ENCODE measurements at places on chromosomes 11 and 22. TPM values are rescaled to one million over a fixed set of nuclear protein-coding genes. Genes with fewer than 3 reads are reported as not detected.
A peak's percentile ranks its signal among the peaks of the same experiment; 100 is the strongest.

GRCh38 chr11:62953811-62954210 is 31.0 kb downstream of the SLC22A6 start:
- H3K36me3 ChIP-seq, result no peaks in the 10 kb centered on the region
- peaks cover 2% of the 10 kb centered on the region for H3K4me1 ChIP-seq
- no peak overlapping the region for H3K4me3 ChIP-seq
- peaks cover 6% of the 10 kb centered on the region for H3K27me3 ChIP-seq
- no peak for DNase-seq
- no peak overlapping the region for H3K27ac ChIP-seq

GRCh38 chr11:7019500-7020182 is 505 bp downstream of the ZNF214 start:
- H3K27me3 ChIP-seq, result peaks cover 45% of the 10 kb centered on the region
- peaks cover 6% of the 10 kb centered on the region for H3K4me1 ChIP-seq
- no peak for DNase-seq
- H3K36me3 ChIP-seq, result no peaks in the 10 kb centered on the region
- H3K4me3 ChIP-seq, result peak overlapping the region; percentile 57

DNA sequence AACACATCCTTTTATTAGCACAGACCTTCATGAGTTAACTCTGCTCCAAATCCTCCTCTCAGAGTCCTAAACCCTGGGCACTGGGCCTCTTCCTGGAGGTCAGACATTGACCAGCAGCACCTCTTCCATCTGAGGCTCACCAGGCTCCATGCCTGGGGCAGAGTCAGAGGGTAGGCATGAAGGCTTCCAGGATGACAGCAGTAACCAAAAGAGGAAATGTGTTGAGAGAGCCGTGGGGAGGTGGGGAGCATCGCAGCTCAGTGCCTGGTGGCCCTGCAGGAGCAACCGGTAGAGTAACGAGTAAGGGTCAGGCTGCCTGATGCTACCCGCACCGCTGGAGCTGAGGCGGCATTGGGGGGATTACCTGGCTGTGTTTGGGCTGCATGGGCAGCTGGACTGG is 9.4 kb upstream of the NAV2 start:
- H3K36me3 ChIP-seq, result no peaks in the 10 kb centered on the region
- peaks cover 15% of the 10 kb centered on the region for H3K27me3 ChIP-seq
- no peak for DNase-seq
- no peak overlapping the region for H3K27ac ChIP-seq
- H3K4me1 ChIP-seq, result peaks cover 4% of the 10 kb centered on the region
- H3K4me3 ChIP-seq, result no peak overlapping the region

DNA sequence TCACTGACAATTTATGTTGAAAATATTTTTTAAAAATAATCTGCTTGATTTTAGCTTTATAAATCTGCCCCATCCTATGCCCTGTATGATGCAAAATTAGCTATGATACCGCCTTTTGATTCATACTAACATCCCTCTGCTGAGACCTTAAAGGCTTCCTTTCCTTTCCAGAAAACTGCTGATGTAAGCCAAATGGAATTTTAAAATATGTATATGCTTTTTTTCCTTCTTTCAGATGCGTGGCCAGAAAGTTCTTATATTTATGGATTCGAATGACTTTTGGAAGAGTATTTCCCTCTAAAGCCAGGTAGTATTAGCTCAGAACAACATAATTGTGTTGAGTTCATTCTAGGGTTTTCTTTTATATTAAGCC is 34.5 kb downstream of the SFI1 start:
- H3K4me3 ChIP-seq, result no peak overlapping the region
- no peak for DNase-seq
- H3K36me3 ChIP-seq, result peaks cover 64% of the 10 kb centered on the region
- H3K27me3 ChIP-seq, result no peaks in the 10 kb centered on the region

DNA sequence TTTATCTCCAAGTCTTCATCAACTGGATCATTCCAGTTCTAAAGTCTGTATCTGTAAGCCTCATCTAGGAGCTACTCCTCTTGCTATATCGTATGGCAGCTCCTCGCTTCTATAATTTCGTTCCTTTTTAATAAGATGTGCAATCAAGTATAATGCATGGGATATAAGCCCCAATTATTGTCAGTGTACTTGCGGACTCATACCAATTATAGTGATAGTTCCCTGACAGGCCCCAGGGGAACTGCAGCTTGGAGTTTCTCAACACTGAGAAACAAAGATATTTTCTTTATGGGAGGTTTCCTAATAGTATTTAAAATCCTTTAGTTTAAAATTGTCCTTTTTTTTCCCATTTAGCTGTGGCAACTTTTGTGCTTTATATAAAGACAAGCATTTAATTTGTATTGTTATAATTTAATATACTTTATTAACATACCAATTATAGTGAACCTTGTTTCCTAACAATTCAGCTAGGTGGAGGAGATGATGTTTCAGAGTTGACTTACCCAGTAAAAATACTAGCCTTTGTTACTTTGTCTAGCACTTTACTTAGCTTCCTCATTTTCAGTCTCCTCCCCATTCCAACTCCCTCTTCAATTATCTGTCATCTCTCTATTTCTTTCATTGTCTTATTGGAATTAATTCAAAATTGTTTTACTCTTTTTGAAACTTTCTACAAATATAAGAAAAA is 25.3 kb upstream of the DDX17 start:
- H3K4me3 ChIP-seq, result peak overlapping the region; percentile 66
- H3K27ac ChIP-seq, result peak overlapping the region; percentile 90

- no peak overlapping the region for H3K27ac ChIP-seq
- no peaks in the 10 kb centered on the region for H3K27me3 ChIP-seq
- H3K36me3 ChIP-seq, result no peaks in the 10 kb centered on the region
- H3K4me1 ChIP-seq, result no peaks in the 10 kb centered on the region
- H3K4me3 ChIP-seq, result no peak overlapping the region
- DNase-seq, result no peak
These were observed 582.2 kb downstream of the DLG2 start for GRCh38 chr11:85044911-85045310.

- no peaks in the 10 kb centered on the region for H3K27me3 ChIP-seq
- DNase-seq, result no peak
- H3K36me3 ChIP-seq, result no peaks in the 10 kb centered on the region
- H3K4me1 ChIP-seq, result peaks cover 6% of the 10 kb centered on the region
- no peak overlapping the region for H3K27ac ChIP-seq
- no peak overlapping the region for H3K4me3 ChIP-seq
These were observed 33.9 kb downstream of the FLRT1 start for GRCh38 chr11:64069401-64070313.

GRCh38 chr22:23514322-23515038 is 65.6 kb downstream of the IGLL1 start:
- no peaks in the 10 kb centered on the region for H3K36me3 ChIP-seq
- no peak overlapping the region for H3K27ac ChIP-seq
- H3K4me3 ChIP-seq, result no peak overlapping the region
- H3K27me3 ChIP-seq, result peaks cover 6% of the 10 kb centered on the region
- H3K4me1 ChIP-seq, result no peaks in the 10 kb centered on the region

GRCh38 chr22:39910876-39911613 is 10.2 kb downstream of the GRAP2 start:
- peaks cover 83% of the 10 kb centered on the region for H3K4me1 ChIP-seq
- H3K27me3 ChIP-seq, result no peaks in the 10 kb centered on the region
- no peak for DNase-seq
- peak overlapping the region; percentile 66 for H3K4me3 ChIP-seq
- peak overlapping the region; percentile 98 for H3K27ac ChIP-seq

DNA sequence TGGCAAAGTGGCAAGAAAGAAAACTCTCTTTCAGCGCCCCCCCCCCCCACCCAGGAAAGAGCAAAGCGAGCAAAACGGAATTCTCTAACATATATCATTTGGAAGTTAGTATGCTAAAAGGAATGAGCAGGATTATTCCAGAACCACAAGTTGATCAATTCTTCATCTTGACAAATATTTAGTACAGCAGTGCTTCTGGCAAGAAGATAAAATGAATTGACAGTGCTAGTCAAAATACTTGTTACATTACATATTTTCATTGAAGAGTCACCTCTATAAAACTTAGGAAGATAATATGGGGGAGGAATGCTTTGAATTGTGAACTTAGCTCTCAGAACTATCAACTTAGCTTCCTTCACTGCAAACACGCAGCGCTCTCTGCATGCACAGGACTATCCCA is 377.4 kb downstream of the DYNC2H1 start:
- no peak overlapping the region for H3K4me3 ChIP-seq
- peaks cover 12% of the 10 kb centered on the region for H3K4me1 ChIP-seq
- no peaks in the 10 kb centered on the region for H3K36me3 ChIP-seq
- no peak overlapping the region for H3K27ac ChIP-seq
- no peak for DNase-seq

- peak; percentile 50 for DNase-seq
- peaks cover 82% of the 10 kb centered on the region for H3K36me3 ChIP-seq
- peak overlapping the region; percentile 81 for H3K27ac ChIP-seq
- peaks cover 73% of the 10 kb centered on the region for H3K4me1 ChIP-seq
These were observed 15.5 kb downstream of the DGCR8 start for GRCh38 chr22:20095521-20095920.

DNA sequence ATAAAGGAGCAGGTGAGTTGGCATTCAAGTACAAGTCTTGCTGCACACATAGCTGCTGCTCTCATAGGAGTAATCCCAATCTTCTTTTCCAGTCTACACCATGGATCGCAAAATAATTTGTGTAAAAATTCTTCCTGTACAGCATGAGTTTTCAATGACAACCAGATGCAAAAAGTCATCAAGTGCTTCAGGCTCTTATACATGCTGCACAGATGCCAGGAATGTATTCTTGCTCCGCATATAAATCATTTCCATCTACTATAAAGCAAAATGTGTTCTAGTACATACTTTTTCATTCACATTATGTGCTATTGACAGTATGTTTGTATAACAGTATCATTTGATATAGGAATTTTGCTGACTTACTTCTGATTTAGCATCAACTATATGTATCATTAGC is 35.4 kb downstream of the NXPE2 start:
- no peak overlapping the region for H3K27ac ChIP-seq
- H3K4me1 ChIP-seq, result no peaks in the 10 kb centered on the region
- peaks cover 4% of the 10 kb centered on the region for H3K27me3 ChIP-seq

- H3K4me1 ChIP-seq, result peaks cover 21% of the 10 kb centered on the region
- H3K27ac ChIP-seq, result no peak overlapping the region
- H3K4me3 ChIP-seq, result peak overlapping the region; percentile 85
These were observed 2.1 kb downstream of the LRP5 start for GRCh38 chr11:68314203-68315170.

DNA sequence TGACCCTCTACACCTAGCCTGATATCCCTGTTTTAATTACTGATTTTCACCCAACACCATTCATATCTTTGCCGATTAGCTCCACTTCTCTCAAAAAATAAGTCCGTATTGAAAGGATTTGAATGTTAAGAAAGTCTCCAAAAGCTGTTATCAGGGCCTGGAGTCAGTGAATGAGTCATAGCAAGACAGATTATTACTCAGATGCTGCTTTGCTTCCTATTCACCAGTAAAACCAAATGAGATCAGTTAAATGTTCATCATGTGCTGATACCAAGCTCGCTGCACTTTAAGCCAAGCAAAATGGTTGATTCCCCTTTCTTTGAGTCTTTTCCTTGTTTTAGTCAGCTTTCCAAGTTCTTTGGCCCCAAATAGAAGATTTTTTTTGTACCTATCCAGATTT is 228.4 kb downstream of the FAT3 start:
- H3K36me3 ChIP-seq, result no peaks in the 10 kb centered on the region
- no peak overlapping the region for H3K27ac ChIP-seq
- no peak overlapping the region for H3K4me3 ChIP-seq
- no peak for DNase-seq
- H3K4me1 ChIP-seq, result no peaks in the 10 kb centered on the region
- peaks cover 3% of the 10 kb centered on the region for H3K27me3 ChIP-seq

DNA sequence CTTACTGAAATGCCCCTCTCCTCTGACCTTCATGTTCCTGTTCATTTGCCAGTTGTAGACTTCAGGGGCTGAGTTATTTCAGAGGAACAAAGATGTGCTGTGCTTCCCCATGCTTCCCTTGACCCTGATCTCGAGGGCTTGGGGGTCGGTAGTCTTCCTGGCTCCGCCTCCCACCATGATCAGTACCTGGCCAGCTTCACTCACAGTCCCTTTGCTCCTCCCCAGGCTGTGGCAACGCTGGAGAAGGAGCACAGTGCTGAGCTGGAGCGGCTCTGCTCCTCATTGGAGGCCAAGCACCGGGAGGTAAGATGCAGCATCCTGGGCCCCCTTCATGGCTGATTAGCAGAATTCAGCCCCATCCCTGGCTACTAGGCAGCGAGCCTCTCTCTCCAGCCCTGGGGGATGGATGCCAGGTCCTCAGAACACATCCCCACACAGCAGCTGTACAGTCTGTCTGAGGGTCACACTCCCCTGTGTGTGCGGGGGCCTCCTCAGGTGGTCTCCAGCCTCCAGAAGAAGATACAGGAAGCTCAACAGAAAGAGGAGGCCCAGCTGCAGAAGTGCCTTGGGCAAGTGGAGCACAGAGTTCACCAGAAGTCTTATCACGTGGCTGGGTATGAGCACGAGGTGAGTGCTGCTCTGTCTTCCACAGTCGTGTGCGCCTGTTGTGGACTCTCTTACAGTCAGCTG is 64.5 kb downstream of the CEP164 start:
- H3K4me3 ChIP-seq, result no peak overlapping the region
- H3K27me3 ChIP-seq, result no peaks in the 10 kb centered on the region
- DNase-seq, result no peak
- no peaks in the 10 kb centered on the region for H3K4me1 ChIP-seq
- H3K36me3 ChIP-seq, result peaks cover 38% of the 10 kb centered on the region

DNA sequence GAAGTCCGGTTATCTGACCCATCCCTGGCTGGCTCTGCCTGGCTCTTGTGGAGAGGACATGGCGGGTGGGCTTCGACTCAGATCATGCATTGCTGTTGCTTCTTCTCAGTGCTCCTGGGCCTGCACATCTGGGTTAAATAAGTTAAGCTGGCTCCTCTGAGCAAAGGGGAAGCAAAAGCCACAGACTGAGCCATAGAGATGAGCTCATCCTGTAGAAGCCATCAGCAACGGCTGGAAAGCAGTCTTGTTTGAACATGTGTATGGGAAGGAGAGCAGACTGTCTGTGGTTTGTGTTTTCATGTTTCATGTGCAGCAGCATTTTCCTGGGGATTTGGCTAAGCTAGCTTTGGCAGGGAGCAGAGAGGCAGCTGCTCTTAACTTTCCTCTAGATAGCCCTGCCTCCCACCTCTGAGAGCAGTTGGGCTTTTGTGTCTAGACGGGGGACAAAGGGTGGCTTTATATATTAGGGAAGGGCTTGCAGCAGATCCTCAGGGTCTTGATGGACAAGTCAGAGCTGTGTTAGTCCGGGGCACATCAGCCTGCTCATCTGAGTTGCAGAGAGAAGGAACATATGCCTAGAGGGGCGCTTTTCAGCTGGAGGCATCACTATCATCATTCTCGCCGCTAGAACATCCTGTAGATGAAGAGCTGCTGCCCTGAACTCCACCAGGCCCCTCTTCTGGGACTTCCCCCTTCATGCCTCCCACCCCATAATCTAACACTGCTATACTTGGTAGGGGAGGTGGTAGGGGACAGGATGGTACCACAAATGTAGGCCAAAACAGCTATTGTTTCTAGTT is 14.9 kb downstream of the DCPS start:
- H3K27me3 ChIP-seq, result no peaks in the 10 kb centered on the region
- peak overlapping the region; percentile 75 for H3K27ac ChIP-seq
- H3K36me3 ChIP-seq, result peaks cover 32% of the 10 kb centered on the region
- peaks cover 30% of the 10 kb centered on the region for H3K4me1 ChIP-seq
- H3K4me3 ChIP-seq, result peak overlapping the region; percentile 50
- no peak for DNase-seq

The TIMP3 gene
- total RNA-seq, result 0.14 TPM

The MOGAT2 gene
- not detected for total RNA-seq

The MRGPRF gene
- total RNA-seq, result not detected

The HIRA gene
- 42.9 TPM for total RNA-seq

The ARHGEF12 gene
- total RNA-seq, result 13.8 TPM

The HOATZ gene
- total RNA-seq, result not detected

The CD82 gene
- total RNA-seq, result 343 TPM

The OR51B2 gene
- not detected for total RNA-seq

Measured in activated naive CD8-positive, alpha-beta T cell treated with anti-CD3 and anti-CD28 coated beads for 36 hours (primary cell).